ENCODE measurements at places on chromosomes 6 and 20.

DNA sequence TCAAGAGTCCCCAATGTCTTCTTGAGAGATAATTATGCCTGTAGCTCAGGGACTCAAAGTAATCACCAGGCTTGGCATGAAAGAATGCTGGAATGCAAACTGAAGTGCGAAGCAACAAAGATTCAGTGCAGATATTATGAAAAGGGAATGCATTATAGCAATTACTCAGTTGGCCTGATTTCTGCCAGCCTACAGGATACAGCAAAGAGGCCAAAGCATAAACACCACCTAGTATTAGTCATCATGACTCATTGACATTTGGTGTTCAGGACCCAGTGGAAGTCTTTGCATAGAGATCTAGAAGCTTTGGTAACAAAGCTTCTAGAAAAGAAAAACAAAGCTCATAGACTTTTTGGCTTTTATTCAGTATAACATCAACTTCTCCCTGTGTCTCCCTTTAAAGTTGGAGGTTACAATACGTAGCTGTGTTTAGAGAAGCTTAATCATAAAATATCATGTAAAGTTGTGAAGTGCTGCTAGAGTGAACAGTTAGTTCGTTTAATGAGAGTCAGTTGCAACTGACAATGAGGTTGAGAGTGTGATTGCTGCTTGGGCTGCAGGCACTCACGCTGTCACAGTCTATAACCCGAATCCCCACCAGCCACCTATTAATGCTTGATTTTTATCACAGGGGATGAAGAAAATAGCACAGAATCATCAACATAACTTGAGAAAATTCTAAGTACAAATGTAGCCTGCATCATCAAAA, 932.7 kb downstream of the TFAP2A start:
- no peak for DNase-seq

GRCh38 chr20:58708246-58708931, 15.8 kb downstream of the NPEPL1 start:
- DNase-seq: no peak

DNA sequence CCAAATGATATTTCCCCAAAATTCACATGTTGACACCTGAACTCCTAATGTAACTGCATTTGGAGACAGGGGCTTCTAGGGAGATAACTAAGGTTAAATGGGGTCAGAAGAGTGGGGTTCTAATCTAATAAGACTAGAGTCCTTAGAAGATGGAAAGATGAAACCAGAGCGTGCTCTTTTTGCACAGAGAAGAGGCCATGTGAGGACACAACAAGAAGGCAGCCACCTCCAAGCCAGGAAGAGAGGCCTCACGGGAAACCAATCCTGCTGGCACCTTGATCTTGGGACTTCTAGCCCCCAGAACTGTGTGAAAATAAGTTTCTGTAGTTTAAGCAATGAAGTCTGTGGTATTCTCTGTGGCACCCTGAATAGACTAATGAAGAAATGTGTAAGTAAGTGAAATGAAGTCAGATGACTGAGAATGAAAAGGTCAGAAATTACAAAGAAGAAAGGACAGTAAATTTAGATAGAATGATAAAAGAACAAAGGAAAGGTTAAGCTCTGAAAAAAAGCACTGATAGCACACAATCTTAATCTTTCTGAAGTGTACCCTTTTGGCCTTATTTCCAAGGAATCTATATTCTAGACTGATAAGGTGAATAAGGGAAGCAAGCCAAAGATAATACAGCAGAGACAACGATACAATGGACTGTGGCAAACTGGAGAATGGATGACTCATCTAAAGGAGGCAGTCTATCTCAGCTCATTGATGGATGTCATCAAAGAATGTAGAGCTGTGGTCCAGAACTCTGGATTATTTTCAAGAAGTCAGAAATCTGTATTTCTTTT, 110.4 kb downstream of the MYB start:
- no peak for DNase-seq

DNA sequence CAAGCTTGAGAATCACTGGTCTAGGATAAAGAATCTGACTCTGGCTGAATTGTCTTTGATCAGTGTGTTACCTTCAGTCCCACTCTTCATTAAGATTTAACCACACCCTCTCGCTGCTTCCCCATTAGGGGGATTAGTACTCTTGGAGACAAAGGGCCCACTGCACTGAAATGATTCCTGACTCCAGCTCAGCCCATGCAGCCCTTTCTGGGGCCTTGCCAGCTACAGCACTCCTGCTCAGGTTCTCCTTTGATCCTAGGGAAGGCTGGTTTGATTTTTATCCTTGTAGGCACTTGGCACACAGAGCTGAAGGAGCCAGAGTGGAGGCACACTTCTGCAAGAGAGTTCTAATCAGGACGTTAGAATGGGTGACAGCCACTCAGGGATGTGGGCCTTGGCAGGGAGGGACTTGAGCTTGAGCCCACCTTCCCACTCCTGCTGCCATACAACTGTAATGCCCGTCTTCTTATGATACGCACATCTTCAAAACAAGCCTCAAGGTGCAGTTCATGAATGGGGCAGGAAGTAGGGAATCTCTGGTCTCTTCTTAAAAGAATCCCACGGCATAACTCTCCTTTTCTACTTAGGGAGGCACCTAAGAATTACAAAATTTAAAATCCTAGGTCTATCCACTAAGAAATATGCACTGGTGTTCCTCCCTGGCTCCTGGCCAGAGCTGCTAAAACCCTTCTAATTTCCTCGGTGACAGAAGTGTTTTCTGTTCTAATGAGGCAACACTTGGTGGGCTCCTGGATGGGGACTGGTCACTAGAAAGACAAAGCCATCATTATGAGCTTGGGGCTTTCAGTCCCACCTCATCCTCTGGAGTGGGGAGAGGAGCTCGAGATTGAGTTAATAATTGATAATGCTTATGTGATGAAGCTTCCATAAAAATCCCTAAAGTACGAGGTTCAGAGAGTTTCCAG, 1.5 kb upstream of the SLA2 start:
- no peak for DNase-seq

DNA sequence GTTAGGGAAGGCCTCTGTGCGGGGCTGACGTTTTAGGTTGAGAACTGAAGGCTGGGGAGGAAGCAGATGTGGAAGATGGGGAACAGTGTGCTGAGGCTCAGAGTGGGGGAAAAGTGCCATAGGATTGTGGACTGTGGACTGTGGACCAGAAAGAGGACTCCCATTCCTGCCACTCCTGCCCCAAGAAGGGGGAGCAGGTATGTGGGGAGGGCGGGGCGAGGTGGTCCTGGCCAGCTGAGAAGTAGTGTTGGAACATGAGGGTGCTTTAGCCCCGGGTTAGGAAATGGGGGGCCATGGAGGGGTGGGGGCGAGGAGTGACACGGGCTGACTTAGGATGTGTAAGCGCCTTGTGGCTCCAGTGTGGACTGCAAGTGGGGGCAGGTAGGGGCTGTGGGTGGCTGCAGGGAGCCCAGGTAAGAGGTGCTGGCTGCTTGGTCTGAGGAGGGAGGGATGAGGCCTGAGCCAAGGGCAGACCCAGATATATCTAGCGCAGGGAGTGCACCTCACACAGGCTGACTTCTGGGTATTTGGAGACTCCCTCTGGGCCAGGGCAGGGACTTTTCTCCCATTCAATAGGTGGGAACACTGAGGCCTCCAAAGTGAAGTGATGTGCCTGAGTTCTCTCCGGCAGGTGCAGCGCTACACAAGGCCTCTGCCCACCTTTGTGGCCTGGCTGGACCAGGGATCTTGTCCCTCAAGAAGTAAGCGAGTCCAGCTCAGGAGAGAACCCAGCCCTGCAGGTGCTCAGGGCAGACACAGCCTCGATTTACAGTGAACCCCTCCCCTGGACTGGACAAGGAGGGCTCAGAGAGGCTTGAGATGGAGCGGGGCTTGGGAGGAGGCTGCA, 76.6 kb upstream of the TOX2 start:
- DNase-seq: no peak

DNA sequence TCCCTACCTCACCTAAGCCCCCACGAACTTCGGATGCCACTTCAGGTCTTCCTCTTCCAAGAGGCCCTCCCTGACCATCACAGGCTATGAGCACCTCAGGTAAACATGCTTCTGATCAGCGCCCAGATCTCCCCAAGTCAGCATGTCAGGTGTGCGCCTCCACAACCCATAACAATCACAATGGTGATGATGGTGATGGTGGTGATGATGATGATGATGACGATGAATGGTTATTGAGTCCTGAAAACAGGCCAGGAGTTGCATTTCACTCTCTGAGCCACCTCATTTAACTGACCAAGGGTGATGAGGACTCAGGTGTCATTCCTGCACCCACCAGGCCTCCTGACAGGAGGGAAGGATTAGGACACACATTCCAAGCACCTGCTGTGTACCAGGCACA, 426.6 kb upstream of the SULF2 start:
- no peak for DNase-seq
